ENCODE measurements at places on chromosomes 12 and 14. TPM values are rescaled to one million over a fixed set of nuclear protein-coding genes. Genes with fewer than 3 reads are reported as not detected.

Gene RND1
- 19.3 TPM for total RNA-seq

Gene CPNE6
- total RNA-seq: not detected

Gene CCDC38
- 0.09 TPM for total RNA-seq

Gene LRFN5
- not detected for total RNA-seq

Gene SLC2A3
- total RNA-seq: 5.7 TPM
